Suppressor macrophage treated with lipopolysaccharide for 4 hours (primary cell): ENCODE measurements at places on chromosomes 5 and 9.

GRCh38 chr9:135117281-135117680, 29.8 kb downstream of the OLFM1 start:
- DNase-seq, result no peak

DNA sequence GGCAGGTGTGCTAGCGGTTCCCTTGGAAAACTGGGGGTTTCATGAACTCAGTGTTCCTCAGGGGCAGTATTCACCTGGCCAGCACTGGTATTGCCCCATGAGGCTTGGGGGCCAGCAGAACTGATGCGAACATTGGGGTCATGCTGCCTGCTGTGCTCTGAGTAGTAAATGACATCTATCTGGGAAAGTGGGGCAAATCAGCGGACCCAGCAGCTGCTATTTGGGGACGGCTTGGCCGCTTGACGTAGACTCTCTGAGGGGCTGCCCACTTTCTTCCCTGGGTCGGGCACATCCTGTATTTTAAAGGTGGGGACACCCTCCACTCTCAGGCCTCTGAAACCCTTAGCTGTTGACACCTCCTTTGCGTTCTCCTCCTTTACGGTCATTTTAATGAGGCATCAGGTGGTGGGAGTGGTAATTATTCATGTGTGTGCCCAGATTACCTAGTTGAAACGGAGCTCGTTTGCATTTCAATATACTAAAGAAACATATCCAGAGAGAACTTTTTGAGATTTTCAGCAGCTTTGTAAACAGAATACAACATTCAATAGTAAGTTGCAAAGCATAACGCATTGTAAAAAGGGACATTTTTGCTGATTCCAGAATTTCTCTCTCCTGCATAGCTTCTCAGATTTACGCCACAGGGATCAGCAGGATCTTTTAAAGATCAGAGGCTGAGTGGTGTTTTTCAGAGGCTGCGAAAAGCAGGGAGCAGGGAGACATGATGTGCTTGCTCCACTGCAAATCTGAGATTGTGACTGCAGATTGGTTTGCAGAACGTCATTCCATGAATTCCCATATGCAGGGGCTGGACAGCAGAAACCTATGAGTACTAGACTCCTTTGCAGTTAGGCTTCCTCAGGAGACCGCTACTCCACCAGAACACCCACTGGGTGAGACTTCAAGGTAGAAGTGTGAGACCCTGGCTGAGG, 56.8 kb upstream of the ZFR start:
- no peak for DNase-seq

DNA sequence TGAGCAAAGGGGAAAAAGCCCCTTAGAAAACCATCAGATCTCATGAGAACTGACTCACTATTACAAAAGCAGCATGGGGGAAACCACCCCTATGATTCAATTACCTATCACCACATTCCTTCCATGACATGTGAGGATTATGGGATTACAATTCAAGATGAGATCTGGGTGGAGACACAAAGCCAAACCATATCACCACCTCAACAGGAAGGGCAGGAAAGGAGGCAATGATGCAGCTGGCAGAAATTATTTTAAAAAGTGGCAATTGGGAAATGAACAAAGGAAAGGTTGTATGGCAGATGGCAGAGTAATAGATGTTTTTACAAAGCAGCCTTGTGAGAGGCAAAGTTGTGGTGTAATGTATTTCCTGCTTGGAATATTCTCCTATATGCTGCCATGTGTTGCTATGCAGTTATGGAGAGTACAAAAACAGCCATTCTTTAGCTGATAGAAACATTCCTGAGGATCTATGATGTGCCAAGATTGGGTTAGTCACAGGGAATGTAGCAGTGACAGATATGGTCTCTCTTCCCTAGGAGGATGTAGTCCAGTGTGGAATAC, 138.8 kb downstream of the SMC2 start:
- DNase-seq, result no peak

DNA sequence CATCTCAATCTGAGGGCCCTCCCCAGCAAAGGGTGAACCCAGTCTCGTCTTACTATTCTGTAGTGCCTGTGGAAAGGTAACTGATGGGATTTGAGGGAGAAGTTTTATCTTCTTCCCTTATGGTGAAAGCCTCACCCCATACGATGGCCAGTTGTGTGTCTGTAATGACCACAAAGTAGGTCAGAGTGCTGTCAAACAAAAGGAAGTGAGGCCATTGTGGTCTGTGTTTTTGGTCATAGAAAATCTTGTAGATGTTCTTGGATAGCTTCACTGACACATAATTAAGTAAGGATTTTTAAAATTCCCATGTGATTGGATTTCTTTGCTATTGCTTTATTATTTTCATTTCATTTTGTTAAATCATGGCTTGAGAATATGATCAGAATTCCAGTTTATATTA, 505.1 kb upstream of the KLF4 start:
- peak; percentile 65 for DNase-seq

DNA sequence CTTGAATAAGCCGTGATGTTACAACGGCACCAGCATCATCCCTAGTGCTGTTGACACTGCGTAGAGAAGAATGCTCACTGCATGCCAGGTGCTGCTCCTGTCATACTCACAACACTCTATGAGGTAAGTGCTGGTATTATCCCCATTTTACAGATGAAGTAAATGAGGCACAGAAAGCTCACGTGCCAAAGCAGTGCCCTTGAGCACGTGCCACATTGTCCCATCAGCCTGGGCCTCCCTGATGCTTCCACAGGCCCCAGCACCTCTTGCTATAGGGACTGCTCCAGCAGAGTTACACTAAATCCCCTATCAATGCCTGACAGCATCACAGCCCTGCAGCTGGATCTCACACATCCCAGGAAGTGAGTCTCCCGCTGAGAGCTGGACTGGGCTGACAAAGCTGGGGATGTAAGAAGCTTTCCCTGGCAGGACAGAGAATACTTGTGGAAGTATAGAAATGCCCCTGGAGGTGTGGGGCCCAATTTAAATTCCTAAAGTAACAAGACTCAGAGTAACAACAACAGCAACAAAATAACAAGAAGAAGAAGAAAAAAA, 216.1 kb downstream of the FSTL4 start:
- no peak for DNase-seq

DNA sequence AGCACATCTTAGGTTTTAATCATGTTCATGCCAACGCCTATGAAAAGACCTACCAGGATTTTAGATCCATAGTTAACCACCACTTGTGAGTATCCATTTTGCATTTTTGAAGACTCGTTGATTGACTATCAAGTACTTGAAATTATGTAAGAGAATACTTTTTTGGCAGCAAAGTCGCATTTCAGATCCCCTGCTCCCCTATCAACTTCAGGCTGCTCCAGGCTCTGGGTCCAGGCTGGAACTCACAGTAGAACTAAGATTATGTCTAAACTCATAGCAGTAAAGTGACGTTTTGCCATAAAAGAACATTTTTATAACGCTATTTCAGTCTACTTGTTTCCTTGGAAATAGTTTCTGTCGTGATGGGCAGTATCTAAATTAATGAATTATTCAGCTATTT, 267.7 kb downstream of the FANCC start:
- no peak for DNase-seq
